ENCODE measurements at places on chromosomes 1 and 21. TPM values are rescaled to one million over a fixed set of nuclear protein-coding genes. Genes with fewer than 3 reads are reported as not detected.

Gene TPTE
- total RNA-seq = not detected

Gene MTARC1
- total RNA-seq = 1.9 TPM

Gene CDC20
- 177 TPM for total RNA-seq

Gene SPRR2A
- not detected for total RNA-seq

Gene PLA2G2F
- total RNA-seq = not detected

Gene SHISA4
- total RNA-seq = 30.1 TPM

Gene DNAH14
- total RNA-seq = 6.8 TPM

DNA sequence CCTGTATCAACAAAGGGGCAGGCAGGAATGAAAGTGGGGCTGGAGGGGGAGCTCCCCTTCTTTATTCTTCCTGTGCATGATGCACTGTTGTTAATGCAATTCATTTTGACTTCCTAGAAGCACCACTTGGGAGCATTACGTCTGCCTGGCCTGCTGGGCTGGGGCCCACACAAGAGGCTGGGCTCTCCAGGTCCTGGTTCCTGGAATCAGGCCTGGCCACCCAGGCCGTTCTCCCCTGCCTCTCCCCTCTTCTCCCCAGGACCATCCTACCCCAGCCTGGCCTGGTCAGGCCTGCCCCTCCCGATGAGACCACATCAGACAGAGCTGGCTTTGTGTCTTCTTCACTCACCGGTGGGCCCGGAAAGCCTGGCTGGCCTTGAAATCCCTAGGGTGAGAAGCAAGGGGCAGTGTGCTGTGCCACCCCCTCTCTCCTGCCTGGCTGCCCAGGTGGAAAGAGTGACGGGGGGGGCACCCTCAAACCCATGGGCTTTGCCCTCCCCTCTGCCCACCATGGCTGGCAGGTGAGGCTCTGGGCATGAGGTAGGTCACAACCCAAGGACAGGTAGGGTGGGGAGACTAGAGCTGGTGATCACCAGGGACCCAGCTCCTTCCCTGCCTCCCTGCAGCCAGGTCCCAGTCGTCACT lies 20.7 kb upstream of the PEF1 start:
- DNase-seq = no peak

DNA sequence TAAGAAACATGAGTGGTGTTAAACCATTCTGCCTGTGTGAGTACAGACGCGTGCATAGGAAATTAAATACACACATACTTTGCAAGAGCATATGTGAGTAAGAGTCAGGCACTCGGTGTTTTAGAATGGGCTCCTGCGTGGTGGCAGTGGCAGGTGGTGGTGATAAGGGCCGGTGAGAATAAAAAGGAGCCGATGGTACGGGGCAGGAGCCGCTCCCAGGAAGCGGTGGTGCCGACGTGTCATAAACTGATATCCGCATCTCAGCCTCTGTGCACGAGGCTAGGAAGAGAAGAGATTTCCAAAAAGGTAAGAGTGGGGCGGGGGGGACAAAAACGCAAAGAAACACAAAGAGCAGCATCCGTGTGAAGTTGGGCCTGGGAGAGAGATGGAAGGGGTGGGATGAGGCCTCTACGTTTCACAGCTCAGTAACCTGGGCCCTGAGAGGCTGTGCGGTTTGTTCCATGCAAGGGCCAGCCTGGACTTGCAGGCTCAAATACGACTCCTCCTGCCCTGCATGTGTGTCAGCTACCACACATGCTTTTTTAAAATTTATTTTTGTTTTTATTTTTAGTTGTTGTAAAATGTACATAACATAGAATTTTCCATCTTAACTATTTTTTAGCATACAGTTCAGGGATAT lies 127.7 kb upstream of the COL6A1 start:
- DNase-seq = no peak

DNA sequence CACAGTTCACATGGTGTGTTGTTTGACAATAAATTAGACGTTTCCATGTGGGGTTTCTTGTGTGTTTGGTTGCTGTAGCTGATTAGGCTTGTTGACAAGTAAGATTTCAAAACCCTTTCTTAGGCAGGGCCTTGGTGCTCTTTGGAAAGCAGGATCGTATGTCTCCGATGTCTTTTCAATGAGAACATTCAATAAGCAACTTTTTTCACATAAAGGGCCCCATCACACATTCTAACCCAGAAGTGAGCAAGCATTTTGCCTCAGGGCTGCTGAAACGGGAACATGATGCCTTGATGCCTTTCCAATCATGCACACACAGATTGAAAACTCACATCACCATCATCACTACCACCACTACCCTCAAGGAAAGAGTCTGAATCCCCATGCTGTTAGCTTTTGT lies 33.1 kb downstream of the LPAR3 start:
- no peak for DNase-seq

DNA sequence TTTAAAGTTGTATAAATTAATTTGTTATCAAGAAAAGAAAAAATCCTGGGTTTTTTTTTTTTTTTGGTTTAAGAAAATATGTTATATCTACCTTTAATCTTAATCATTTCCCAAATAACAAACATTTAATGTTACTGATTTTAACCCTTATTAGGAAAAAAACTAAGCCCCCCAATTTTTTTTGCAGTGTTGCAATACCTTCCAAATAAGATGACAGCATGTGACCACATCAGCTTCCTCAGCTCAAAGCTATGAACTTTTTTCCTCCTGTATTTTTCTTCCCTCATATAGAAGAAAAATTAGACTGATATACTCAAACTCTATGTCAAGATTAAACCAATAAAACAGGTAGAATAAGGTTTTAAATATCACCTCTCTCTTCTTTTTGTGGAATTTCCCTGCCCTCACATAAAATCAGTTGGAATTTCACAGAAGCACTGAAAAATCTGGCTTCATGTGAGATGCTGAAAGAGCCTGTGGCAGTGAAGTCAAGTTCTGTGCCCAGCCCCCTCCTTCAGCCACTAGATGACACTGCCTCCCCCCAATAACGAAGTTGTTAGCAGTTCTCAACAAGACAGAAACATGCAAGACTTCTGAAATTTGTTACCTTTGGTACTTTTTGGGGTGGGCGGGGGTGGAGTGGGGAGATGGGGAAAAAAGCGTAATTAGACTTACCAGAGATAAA lies 9.6 kb upstream of the SMYD2 start:
- no peak for DNase-seq

DNA sequence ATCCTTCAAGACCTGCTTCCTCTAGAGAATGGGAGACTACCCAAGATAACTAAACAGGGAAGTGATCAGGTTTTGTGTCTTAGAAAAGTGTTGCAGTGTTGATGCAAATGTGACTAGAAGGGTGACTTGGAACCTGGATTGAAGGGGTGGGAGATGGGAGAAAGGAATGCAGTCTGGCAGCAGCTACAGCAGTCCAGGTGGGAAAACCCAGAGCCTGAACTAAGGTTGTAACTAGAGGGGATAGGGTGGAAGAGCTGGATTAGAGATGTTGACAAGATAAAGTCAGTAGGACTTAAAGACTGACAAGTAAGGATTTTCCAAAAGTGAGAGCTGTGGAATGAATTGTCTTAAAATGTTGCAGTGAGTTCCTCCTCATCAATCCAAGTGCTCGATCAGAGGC lies 7.1 kb upstream of the SHISA4 start:
- DNase-seq = no peak

- no peak for DNase-seq
Measured at GRCh38 chr1:180503280-180503862, 994 bp upstream of the ACBD6 start.

- DNase-seq = no peak
Measured at GRCh38 chr1:232029315-232029714, 402.7 kb downstream of the DISC1 start.

DNA sequence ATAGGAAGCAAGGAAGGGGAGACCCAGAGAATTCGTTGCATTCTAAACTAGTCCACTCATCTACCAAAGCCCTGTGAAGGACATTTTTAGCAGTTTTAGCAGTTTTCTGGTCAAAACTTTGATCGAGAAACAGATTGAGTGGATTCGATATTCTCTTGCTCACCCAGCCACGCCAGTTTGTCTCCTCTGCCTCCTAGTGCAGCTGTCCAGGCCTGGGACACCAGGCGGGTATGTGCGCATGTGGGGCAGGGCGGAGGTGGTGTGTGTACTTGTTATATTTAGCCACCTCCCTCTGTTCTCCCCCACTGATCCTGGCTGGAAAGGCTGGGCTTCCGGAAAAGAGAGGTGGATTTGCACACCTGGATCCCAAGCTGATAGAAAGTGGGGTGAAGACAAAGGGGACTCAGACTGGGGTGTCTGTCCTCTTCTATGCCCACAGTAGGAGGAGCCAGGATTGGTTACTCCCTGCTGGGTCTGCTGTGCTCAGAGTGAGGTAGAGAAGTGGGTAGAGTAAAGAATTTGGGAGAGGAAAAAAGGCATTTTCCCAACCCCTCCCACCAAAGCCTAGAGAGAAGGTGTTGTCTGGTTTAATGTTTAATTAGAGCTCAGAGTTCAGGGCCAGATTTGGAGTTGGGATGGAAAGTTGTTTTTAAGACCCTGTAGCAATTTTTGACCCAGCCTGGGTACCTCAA lies 3.8 kb downstream of the LMNA start:
- DNase-seq = no peak

GRCh38 chr1:18123467-18123992 lies 15.9 kb downstream of the IGSF21 start:
- no peak for DNase-seq

- DNase-seq = no peak
Measured at GRCh38 chr1:86997538-86997937, 83.1 kb downstream of the HS2ST1 start.

DNA sequence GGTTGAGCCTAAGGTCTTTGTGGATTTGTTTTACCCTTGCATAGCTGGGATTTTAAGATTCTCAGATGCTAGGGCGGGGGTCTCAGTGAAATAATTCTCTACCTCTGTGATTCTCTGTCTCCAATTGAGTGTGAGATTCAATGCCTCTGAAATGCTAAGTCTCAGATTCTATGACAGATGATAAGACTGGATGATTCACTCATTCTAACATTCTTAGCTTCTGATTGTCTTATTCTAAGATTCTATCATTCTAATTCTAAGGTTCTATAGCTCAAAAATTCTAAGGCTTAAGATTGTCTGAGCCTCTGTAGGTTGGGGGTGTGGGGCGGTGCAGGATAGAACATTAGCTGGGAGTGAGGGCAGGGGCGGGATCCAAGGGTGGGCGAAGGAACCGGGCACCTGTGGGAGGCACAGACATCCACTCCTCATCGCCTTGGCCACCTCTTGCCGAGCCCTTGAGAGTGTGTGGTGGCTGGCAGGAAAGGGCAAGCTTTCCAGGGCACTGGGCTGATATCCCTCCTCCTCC lies 29.5 kb downstream of the ADGRB2 start:
- no peak for DNase-seq

DNA sequence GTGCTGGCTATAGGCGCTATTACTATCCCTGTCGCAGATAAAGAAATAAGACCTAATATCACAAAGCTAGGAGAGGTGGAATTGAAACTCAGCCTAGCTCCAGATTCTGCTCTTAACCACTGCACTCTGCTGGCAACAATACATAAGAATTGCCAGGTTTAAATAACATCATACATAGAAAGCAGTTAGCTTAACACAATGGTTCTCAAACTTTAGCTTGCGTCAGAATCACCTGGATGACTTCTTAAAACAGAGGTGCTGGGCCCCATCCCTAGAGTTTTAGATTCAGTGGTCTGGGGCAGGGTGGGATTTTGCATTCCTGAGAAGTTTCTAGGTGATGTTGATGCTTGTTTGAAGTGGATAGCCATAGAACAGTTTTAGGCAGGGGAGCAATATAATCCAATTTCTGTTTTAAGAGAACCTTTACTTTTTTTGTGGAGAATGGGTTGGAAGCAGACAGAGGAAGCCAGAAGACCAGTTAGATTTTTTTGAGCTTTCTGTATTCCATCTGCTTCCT lies 1.1 kb upstream of the POMGNT1 start:
- no peak for DNase-seq

DNA sequence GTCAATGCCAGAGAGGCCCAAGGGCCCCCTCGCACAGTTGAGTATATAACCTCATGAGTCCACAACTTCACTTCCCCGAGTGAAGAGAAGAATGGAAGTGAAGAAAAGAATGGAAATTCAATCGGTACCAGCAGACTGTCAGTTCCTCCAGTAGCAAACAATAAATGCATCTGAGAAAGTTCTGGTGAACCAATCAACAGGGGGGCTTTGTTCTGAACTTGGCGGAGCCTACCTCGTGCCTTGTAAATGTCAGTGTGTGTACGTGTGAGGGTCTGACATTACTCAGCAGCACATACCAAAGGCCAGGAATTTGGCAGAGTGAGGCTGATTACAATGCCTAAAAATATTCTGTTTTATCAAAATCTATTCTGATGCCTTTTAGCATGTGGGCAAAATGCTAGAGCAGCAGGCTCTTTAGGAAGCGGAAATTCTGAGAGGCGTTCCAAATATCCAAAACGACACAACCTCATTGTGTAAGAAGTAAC lies 238.5 kb downstream of the LTN1 start:
- peak; percentile 90 for DNase-seq

DNA sequence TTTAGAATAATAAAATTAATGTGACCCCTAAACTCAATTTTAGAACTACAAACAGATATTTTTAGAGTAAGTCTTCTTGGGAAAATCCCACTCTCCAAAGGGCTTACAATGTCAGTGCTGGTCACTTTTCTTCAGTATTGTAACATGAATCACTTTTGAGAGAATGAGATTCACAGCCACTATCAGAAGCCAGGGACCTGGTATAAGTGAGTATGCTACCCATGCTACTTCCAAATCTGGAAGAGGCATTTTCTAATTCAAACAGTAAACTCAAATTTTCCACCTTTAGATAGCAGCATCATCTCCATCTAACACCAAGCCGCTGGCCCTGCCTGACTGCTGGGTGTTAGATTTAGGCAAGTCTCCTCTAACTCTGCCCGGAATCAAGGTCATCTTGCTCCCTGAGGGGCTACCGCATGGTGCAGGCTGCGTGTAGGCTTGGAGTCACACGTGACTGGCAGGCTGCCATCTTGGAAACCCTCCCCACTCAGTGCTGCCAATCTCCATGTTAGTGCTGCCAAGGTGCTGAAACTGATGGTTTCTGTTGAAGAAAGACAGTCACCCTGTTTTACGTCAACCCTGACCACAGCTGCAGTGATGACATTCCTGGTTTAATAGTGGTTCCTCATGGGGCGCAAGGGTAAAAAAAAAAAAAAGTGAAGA lies 882.9 kb upstream of the B3GALT2 start:
- DNase-seq = no peak

DNA sequence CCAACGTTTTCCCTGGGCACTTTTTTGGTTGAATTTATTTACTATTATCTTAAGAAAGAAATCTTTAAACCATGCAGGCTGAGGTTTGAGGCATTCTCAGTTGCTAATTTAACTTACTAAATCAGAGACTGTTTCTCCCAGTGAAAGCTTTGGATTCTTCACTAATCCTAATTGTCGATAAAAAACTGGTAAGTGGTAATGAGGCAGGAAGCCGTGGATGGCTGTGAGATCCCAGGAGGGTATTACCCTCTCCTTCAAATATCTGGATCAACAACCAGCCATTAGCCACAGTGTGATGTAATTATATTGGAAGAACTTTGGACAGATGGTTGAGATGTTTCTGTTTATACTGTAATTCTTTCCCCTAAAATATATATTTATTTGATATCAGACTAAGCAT lies 485.0 kb downstream of the DISC1 start:
- DNase-seq = no peak
